ENCODE measurements at places on chromosomes 7 and 10.

GRCh38 chr7:85205754-85206153, 18.9 kb upstream of the SEMA3D start:
- DNase-seq = no peak

DNA sequence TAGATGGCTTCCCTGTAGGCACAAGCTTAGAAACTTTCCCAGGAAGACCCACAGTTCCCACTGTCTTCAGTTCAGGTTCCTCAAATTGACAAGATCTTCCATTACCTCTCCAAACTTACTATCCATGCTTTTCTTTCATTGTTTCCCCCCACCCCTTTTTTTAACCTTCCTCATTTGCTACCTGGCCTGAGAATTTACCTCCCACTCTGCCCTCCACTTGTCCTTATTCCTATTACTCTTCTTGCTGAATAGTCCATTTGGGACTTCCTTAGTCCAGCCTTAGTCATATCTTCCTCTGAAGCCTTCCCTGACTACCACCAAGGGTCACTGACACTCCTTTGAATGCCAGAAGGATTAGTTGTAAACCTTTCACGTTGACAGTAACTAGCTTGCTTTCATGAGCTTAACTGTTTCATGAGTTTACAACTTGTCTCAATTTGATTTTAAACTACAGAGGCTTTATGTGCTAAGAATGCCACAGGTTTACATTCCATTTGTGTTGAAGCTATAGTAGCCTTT, 1.2 kb upstream of the CALU start:
- DNase-seq = peak; percentile 62

- no peak for DNase-seq
These were observed 247.5 kb downstream of the KLF6 start for GRCh38 chr10:3537518-3537917.

DNA sequence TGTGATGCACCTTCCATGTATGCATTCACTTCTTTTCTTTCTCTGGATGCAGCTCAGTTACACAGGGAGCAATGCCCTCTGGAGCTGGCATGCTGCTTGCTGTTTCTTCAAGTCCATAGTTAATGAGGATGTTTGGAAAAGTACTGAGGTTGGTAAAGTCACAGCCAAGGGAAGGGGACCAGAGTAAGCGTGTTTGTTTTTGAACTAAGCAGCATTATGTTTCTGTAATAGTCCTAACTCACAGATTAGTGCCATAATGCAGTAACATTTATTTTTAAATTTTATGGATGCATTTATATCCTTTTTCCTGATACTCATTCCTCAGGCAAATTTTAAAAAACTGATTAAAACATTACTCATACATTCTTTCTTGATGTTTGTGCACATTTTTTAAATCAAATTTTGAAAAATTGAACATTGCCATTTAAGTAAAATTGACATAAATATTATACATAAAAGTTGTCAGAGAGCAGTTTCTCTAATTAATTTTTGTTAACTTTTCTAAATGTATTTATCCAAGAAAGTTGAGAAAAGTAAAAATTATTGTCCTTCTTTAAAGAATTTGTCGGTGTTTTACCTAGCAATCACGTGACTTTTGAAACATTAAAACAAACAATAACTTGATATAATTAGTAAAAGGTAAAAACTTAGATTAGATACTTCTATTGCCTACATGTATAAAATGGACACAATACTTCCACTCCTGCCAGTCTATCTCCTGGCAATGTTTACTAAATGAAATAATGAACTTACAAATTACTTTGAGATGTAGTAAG, 659.6 kb upstream of the ANKRD30A start:
- no peak for DNase-seq

DNA sequence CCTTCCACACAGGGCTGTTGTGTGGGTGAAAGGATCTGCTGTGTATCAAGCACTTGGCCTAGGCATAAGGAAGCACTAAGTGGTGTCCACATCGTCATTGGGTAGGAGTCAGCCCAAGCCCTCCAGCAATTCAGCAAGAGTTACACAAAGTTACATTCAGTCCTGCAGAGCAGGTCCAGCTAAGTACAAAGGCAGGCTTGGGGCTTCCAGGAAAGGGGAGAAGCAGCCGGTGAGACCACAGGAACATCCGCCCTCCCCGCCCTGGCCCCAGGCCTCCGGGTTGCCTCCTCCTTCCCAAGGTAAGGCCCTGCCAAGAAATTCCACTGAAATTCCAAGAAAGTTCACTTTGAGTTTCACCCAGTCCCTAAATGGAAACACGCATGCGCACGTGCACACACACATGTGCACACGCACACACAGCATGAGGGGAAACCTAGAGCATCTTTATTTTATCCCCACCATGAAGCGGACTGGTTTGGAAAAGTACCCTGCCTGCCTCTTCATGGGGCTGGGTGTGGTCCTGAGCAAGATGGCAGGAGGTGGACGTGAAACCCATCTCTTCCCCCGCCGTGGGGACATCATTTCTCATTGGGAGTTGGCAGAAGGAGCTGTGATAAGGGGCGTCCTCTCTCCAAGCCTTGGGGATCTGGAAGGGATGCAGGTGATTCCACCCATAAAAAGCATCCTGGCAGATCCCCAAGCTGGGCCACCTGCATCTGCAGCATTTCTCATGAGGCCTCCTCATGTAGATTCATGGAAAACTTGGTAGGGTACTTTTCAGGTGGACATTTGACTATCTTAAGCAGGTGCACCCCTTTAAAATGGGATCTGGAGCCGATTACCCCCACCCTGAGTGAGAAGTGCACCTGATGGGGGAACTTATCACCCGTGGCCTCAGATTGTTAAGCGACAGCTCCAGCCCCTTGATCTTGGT, 69.1 kb upstream of the NANOS1 start:
- DNase-seq = no peak

DNA sequence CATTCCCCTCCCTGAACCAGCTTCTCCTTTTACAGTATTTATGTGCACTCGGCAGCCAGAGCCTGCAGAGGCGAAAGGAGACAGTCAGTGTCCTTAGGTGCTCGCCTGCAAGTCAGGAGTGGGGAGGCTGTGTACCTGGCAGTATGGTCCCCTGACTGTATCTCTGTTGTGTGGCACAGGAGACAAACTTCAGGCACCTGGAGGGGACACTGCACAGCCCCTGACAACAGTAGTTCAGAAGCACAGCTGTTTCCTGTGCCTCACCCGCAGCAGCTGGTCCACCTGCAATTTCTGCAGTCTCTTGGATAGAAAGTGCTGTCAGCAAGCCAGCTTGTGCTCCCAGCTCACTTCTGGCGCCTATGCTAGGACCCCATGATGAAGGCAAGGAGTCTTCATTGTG, 73.4 kb upstream of the LAMB4 start:
- no peak for DNase-seq

GRCh38 chr10:58335306-58336005, 650 bp downstream of the UBE2D1 start:
- DNase-seq = peak; percentile 49

DNA sequence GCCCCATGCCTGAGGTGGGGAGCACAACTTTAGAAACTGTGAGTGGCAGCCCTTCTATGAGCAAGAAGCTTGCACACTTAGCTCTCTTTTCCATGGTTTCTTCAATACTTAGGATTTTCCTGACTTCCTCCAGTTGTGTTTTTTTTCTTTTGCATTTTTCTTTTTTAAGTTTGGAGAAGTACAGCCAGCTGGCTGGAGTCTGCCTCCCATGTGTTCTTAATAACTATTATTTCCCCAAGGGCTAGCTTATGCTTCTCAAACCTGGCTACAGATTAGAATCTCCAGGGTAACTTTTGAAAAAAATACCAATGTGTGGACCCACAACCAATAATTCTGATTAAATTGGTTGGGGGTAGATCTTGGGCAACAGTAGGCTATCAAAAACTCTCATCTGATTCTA, 37.4 kb upstream of the MEOX2 start:
- no peak for DNase-seq

DNA sequence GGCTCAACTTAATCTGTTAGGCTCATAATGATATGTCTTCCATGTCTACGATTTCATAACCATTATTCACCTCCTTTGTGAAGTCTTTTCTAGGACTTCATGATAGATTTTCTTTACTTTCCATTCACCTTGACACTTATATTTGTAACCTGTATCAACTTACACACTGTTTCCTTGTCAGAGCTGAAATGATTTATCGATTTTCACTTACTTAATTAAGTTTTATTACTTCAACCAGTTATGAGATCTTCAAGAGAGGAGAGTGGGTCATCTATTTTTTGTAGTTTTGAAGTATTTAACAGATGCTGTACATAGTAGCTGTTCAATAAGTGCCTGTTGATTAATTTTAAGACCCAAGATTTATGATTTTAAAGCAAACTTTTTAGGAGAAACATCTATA, 37.4 kb downstream of the VTI1A start:
- DNase-seq = no peak

- no peak for DNase-seq
These were observed 11.9 kb downstream of the RGR start for GRCh38 chr10:84256510-84257342.

GRCh38 chr10:25890995-25891394, 43.0 kb upstream of the MYO3A start:
- DNase-seq = no peak

GRCh38 chr7:356087-356486, 66.1 kb downstream of the FOXL3 start:
- DNase-seq = no peak

- no peak for DNase-seq
These were observed 524.8 kb upstream of the TPK1 start for GRCh38 chr7:145360511-145361100.

DNA sequence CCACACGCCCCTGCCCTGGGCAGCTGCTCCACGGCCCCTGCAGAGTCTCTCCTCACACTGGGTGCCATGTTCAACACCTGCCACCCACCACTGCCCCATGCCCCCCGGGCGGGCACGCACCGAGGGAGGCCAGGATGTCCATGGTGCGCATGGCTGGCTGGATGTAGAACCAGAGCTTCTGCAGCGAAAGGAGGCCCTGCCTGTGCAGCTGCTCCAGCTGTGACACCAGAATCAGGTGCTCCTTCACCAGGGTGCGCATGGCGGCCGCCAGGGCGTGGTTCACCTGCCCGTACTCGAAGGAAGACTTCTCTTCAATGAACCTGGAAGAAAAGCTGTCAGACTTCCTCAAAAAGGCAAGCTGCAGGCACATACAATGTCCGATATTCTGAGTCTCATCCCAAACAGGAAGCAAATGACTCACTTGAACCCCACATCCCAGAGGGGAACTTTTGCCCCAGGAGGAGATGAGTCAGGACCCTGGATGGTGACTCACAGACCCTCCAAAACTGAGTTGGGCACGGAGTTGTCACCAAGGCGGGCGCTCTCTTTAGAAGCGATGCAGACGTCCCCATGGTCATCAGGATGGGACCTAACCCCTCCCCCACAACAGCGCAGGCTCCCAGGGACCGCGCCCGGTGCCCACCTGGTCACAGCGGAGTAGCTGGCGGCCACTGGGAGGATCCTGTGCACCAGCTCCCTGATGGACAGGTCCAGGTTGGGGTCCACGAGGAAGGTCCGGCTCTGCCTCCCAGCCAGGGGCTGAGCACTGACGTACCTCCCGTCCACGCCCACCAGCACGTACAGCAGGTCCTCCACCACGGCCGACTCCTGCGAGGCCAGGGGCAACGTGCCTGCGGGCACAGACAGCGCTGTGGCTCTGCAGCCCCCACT, 15.5 kb downstream of the TUBGCP2 start:
- DNase-seq = peak; percentile 84

GRCh38 chr7:73986158-73986631, 41.8 kb upstream of the ELN start:
- no peak for DNase-seq

GRCh38 chr10:132836832-132837540, 51.0 kb upstream of the NKX6-2 start:
- DNase-seq = peak; percentile 4

DNA sequence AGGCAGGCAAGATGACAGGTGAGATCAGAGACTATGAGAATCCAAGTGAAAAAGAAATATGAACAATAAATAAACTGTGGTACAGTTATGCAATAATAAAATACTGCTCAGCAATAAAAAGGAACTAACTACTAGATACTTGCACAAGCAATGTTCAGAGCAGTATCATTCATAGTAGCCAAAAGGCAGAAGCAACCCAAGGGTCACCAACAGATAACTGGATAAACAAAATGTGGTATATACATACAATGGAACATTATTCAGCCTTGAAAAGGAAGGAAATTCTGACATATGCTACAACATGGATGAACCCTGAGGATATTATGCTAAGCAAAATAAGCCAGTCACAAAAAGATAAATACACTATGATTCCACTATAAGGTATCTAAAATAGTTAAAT, 76.9 kb upstream of the KCNIP2 start:
- DNase-seq = no peak

DNA sequence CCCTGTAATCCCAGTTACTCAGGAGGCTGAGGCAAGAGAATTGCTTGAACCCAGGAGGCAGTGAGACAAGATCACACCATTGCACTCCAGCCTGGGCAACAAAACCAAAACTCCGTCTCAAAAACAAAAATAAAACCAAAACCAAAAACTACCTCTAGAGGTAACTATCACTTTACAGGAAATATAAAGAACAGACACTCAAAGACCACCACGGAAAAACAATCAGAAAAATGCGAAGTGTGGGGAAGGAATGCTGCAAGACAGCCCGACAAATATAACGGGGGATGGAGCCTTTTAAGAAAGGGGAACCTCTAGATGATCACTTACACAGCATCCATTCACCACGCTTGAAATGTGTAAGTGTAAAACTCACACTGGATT, 4.3 kb downstream of the HNRNPF start:
- DNase-seq = no peak

- no peak for DNase-seq
These were observed 505.6 kb upstream of the MKI67 start for GRCh38 chr10:128631801-128632241.

DNA sequence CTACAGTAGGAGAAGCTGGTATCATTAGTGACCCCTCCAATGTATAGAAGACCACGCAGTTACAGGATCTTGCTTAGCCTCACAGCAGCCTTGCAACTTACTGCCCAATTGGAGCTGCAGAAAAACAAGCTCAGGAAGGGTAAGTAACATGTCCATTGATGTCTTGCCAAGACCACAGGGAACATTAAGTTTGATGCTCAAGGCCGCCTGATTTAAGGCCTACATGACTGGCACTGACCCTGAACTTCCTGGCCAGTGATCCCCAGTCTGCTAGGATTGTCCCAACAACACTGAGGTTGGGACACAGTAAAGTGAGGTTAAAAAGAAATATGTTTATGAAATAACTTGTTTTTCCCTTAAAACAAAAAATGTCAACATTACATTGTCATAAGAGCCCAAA, 6.8 kb upstream of the GDF2 start:
- DNase-seq = no peak

- DNase-seq = no peak
These were observed 54.9 kb upstream of the DPYSL4 start for GRCh38 chr10:132131581-132132420.

GRCh38 chr10:91339729-91340128, 70.4 kb upstream of the HECTD2 start:
- DNase-seq = no peak

DNA sequence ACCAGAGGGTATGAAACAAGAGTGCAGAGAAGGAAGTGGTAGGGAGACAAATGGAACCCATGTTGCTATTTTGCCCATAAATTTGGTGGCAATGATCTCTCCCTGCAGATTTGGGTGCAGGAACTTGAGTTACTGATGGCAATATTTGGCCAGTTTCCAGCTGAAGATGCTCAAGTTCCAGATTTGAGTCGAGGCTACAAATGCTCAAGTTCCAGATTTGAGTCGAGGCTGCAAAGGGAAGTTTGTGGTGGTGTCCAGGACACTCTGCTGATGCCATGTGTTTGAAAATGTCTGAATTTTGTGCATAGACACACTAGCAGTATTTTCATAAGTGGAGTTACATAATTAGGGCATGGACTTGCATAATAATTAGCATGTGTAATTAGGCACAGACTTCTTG, 40.8 kb downstream of the TBXAS1 start:
- no peak for DNase-seq

- no peak for DNase-seq
These were observed 228.2 kb downstream of the NSUN6 start for GRCh38 chr10:18423058-18423637.

- no peak for DNase-seq
These were observed 108.9 kb downstream of the FOXL3 start for GRCh38 chr7:398888-399287.
